Ovary (tissue), 10 donors: ENCODE measurements at places on chromosomes 6 and 20. TPM values are rescaled to one million over a fixed set of nuclear protein-coding genes. Genes with fewer than 3 reads are reported as not detected.

Gene SFTA2
- 0.82 TPM for total RNA-seq

Gene ZFP57
- total RNA-seq = 0.24 TPM

- DNase-seq = no peak
- no peaks in the 10 kb centered on the region for H3K36me3 ChIP-seq
- no peaks in the 10 kb centered on the region for H3K27me3 ChIP-seq
- no peaks in the 10 kb centered on the region for H3K4me1 ChIP-seq
- peak overlapping the region; percentile 51 for H3K4me3 ChIP-seq
Observed at GRCh38 chr6:73309535-73309784, 44.6 kb downstream of the DPPA5 start.

GRCh38 chr20:1800180-1800579, 95.0 kb upstream of the SIRPA start:
- peaks cover 2% of the 10 kb centered on the region for H3K4me1 ChIP-seq
- H3K36me3 ChIP-seq = no peaks in the 10 kb centered on the region
- no peak overlapping the region for H3K4me3 ChIP-seq
- no peaks in the 10 kb centered on the region for H3K27me3 ChIP-seq
- DNase-seq = no peak

DNA sequence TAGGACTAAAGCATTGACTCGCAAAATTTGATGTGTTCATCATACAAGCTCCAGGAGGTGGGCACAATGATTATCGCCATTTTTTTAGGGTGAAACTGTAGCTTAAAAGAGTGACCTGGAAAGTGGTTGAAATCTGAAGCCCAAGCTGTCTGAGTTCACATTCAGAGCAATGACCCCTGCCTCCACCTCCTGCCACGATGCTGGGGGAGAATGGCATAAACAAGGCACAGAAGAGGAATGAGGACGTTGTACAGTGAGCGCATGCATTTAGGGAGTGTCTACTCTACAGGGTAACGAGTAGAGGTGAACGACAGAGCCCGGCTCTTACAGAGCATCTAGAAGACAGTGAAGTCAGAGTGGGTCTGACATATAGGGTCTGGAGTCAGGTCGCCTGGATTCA, 37.2 kb downstream of the CNKSR3 start:
- peaks cover 14% of the 10 kb centered on the region for H3K4me1 ChIP-seq
- DNase-seq = no peak
- no peak overlapping the region for H3K27ac ChIP-seq
- H3K36me3 ChIP-seq = no peaks in the 10 kb centered on the region
- no peaks in the 10 kb centered on the region for H3K27me3 ChIP-seq
- no peak overlapping the region for H3K4me3 ChIP-seq

Gene TAAR8
- not detected for total RNA-seq

DNA sequence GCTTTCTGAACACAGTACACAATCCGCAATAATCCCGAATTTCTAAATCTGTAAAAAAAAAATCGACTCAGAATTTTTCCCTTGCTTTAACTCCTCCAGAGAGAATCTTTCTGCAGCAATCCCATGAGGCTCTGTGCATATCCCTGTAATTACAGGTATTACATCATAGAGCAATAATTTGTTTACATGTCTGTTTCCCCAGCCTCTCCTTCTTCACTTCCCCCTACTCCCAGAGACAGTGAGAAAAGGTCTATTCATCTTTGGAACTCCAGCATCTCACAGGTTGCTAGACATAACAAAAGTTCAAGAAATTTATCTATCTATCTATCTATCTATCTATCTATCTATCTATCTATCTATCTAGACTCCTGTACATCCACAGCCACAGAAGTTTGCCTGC, 26.0 kb downstream of the KLHL31 start:
- no peak overlapping the region for H3K27ac ChIP-seq
- no peaks in the 10 kb centered on the region for H3K27me3 ChIP-seq
- H3K4me1 ChIP-seq = no peaks in the 10 kb centered on the region
- DNase-seq = no peak

- H3K27ac ChIP-seq = no peak overlapping the region
- no peaks in the 10 kb centered on the region for H3K4me1 ChIP-seq
- H3K27me3 ChIP-seq = no peaks in the 10 kb centered on the region
- H3K36me3 ChIP-seq = no peaks in the 10 kb centered on the region
- DNase-seq = no peak
- no peak overlapping the region for H3K4me3 ChIP-seq
Observed at GRCh38 chr6:126118936-126119335, 132.6 kb downstream of the TRMT11 start.

GRCh38 chr6:157070403-157071107, 252.8 kb downstream of the TMEM242 start:
- H3K4me3 ChIP-seq = no peak overlapping the region
- H3K4me1 ChIP-seq = peaks cover 24% of the 10 kb centered on the region
- no peaks in the 10 kb centered on the region for H3K36me3 ChIP-seq

DNA sequence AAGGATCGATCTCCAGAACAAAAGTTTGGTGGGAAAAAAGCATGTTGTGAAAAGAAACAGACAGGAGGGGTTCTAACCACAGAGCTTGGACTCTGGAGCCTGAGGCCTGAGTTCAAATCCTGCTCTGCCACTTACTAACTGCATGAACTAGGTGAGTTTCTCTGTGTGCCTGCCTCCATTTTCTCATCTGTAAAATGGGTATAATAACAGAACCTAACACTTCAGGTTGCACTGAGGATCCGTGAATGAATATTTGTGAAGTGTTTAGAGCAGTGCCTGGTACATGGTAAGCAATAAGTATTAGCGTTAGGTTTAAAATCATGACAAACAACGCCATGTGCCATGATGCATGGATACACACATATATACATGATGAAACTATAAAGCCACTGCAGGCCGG, 36.6 kb downstream of the TTLL9 start:
- no peaks in the 10 kb centered on the region for H3K27me3 ChIP-seq
- no peaks in the 10 kb centered on the region for H3K36me3 ChIP-seq
- no peak for DNase-seq
- H3K4me3 ChIP-seq = no peak overlapping the region

DNA sequence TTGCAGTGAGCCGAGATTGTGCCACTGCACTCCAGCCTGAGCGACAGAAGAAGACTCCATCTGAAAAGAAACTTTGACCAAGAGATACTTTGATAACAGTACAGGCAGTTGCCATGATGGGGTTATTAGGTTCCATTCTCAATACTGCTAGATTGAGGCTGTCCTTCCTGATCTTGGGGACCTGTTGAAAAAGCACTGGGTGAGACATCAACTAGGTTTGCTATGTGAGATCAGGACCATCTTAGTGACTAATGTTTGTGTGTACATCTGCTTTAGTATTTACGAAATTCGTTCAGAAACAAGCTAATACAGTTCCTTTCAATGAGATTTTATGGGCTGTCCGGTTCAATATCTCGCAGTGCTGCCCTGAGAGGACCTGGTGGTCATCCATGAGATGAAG, 2.6 kb downstream of the DSE start:
- H3K36me3 ChIP-seq = no peaks in the 10 kb centered on the region
- DNase-seq = no peak
- H3K27me3 ChIP-seq = no peaks in the 10 kb centered on the region

- peaks cover 6% of the 10 kb centered on the region for H3K4me1 ChIP-seq
- no peaks in the 10 kb centered on the region for H3K36me3 ChIP-seq
- no peak for DNase-seq
- no peak overlapping the region for H3K27ac ChIP-seq
- H3K4me3 ChIP-seq = no peak overlapping the region
Observed at GRCh38 chr6:158287047-158287446, 25.2 kb upstream of the TULP4 start.

- H3K4me1 ChIP-seq = peaks cover 21% of the 10 kb centered on the region
- H3K4me3 ChIP-seq = no peak overlapping the region
- no peaks in the 10 kb centered on the region for H3K27me3 ChIP-seq
- DNase-seq = no peak
- H3K27ac ChIP-seq = no peak overlapping the region
Observed at GRCh38 chr6:154478701-154479060, 31.8 kb downstream of the CNKSR3 start.

- H3K4me1 ChIP-seq = no peaks in the 10 kb centered on the region
- no peak for DNase-seq
- no peak overlapping the region for H3K4me3 ChIP-seq
- H3K27me3 ChIP-seq = no peaks in the 10 kb centered on the region
- no peaks in the 10 kb centered on the region for H3K36me3 ChIP-seq
- H3K27ac ChIP-seq = no peak overlapping the region
Observed at GRCh38 chr6:34745277-34746103, 11.8 kb upstream of the SNRPC start.

DNA sequence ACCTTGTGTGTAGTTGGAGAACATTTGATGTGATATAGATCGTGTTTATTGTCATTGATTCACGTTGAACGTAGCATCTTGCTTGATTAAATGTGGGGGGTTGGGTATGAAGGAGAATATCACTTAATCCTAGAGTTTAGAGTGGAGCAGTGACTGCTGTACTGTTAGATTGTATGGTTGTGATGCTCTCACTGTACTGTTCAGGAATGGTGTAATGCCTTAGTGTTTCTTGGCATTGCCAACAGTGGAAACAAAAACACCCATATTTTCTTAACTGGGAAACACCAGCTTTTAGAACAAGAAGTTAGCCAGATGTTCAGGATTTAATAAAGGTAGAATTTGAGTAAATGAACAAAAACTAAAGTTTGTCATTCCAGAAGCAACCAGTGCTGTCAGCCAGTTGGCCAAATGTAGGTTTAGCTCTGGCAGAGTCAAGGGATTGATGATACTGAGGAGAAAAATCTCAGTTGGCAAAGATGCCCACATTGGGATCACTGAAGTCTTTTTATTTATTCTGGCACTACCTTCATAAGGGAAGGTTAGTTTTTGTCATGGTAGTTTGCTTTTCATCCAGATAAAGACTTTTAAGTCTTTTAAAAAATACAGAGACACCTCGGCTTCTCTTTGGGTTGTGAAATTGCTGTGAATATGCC, 129.9 kb downstream of the JARID2 start:
- no peak overlapping the region for H3K27ac ChIP-seq
- no peaks in the 10 kb centered on the region for H3K27me3 ChIP-seq
- DNase-seq = no peak
- no peaks in the 10 kb centered on the region for H3K36me3 ChIP-seq

Gene PPP1R16B
- 3.4 TPM for total RNA-seq

DNA sequence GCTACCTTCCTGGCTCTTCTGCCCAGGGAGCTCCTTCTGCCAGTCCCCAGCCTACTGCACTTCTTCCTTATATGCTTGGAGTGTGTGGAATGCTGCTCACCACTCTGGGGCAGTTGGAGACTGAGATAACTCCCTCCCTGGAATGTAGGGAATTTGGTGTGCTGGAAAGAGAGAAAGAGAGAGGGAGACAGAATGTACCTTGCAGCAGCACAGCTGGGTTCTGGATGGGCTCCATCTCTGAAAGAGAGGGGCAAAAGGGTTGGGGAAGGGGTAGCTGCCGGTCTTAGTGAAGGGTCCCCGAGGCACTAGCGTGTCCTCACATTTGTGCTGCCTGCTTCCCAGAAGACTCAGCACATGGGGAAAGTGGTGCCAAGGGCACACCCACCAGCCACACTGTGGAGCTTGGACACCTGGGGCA, 40.2 kb upstream of the DDR1 start:
- H3K36me3 ChIP-seq = no peaks in the 10 kb centered on the region
- no peaks in the 10 kb centered on the region for H3K27me3 ChIP-seq
- H3K27ac ChIP-seq = no peak overlapping the region
- H3K4me3 ChIP-seq = no peak overlapping the region
- no peak for DNase-seq

DNA sequence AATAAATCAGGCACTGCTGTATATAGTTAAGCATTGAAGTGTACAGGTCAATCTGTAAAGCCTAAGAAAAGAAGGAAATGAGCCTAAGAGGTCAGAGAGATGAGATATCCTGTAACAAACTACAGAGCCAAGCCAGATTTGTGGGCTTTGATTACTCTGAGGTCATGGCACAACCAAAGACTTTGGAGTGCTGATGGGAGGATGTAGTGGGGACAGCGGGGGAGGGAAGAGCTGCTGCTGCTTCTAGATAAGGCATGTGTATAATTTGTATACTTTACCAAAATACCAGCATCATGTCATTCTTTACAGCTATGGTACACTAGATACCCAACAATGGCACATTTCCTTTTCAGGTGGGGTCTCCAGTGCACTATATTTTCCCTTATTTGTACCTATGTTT, 102.5 kb downstream of the OGFRL1 start:
- H3K4me3 ChIP-seq = no peak overlapping the region
- peaks cover 4% of the 10 kb centered on the region for H3K4me1 ChIP-seq
- no peaks in the 10 kb centered on the region for H3K36me3 ChIP-seq
- DNase-seq = no peak
- H3K27me3 ChIP-seq = no peaks in the 10 kb centered on the region

Gene ZNF391
- total RNA-seq = 8.9 TPM

DNA sequence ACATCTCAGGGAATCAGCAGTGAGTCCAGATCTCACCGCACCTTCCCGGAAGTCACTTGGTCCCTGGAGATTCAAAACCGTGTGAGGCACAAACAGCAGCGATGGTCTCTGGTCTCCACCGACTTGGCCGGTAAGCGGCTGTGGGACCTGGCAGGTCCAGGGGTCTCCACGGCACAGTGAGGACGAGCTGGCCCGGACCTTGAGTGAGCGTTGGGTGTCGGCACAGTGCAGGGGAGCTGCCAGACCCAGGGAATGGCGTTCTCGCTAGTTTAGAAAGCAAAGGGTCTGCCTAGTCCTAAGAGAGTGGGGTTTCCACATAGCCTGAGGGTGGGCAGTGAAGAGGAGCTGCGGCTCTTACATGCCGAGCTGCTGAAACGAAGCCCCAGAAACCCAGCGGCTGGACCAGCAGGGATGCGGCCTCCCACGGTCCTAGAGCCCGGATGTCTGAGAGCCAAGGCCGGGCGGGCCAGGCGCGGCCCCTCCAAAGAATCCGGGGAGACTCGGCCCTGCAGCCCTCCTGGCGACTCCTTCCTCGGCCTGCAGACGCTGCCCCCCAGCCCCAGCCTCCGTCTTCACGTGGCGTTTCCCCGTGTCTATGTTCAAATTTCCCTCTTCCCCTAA, 185.0 kb downstream of the ERMARD start:
- no peaks in the 10 kb centered on the region for H3K27me3 ChIP-seq
- no peak overlapping the region for H3K27ac ChIP-seq
- H3K36me3 ChIP-seq = no peaks in the 10 kb centered on the region
- peaks cover 18% of the 10 kb centered on the region for H3K4me1 ChIP-seq
- no peak overlapping the region for H3K4me3 ChIP-seq

- no peaks in the 10 kb centered on the region for H3K36me3 ChIP-seq
- no peak for DNase-seq
- H3K27ac ChIP-seq = no peak overlapping the region
- H3K27me3 ChIP-seq = no peaks in the 10 kb centered on the region
Observed at GRCh38 chr6:156762547-156762946, 14.6 kb upstream of the ARID1B start.

- peaks cover 8% of the 10 kb centered on the region for H3K4me1 ChIP-seq
- H3K27ac ChIP-seq = no peak overlapping the region
- H3K27me3 ChIP-seq = no peaks in the 10 kb centered on the region
- DNase-seq = no peak
- H3K36me3 ChIP-seq = no peaks in the 10 kb centered on the region
- H3K4me3 ChIP-seq = no peak overlapping the region
Observed at GRCh38 chr20:23653400-23653938, 15.7 kb upstream of the CST3 start.

Gene FAM209B
- not detected for total RNA-seq

- no peaks in the 10 kb centered on the region for H3K4me1 ChIP-seq
- no peak for DNase-seq
- H3K27me3 ChIP-seq = no peaks in the 10 kb centered on the region
- no peaks in the 10 kb centered on the region for H3K36me3 ChIP-seq
Observed at GRCh38 chr6:162798546-162799266, 70.9 kb downstream of the PACRG start.

- H3K27me3 ChIP-seq = no peaks in the 10 kb centered on the region
Observed at GRCh38 chr6:75085931-75086635, 119.8 kb downstream of the COL12A1 start.
